ENCODE measurements at places on chromosomes 7 and 10. TPM values are rescaled to one million over a fixed set of nuclear protein-coding genes. Genes with fewer than 3 reads are reported as not detected.

DNA sequence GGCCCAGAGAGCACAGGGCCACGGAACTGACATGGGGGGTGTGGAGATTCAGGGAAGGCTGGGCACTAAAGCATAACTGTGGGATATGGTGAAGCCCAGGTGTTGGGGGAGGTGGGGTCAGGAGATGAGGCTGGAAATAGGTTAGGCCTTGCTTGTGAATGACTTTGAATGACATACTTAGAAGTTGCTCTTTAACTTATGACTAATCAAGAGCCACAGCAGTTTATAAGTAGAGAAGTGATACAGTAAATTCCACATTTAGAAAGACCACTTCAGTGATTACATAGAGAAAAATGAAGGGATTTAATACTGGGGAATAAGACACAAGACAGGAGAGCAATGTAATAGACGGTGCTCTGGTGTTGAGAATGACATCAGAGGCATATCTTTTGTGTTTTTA, 120.8 kb upstream of the SEC61G start:
- DNase-seq: no peak

Gene GSDME
- 3.5 TPM for total RNA-seq

- DNase-seq: no peak
Measured at GRCh38 chr10:23196915-23197314, 4.8 kb downstream of the PTF1A start.

DNA sequence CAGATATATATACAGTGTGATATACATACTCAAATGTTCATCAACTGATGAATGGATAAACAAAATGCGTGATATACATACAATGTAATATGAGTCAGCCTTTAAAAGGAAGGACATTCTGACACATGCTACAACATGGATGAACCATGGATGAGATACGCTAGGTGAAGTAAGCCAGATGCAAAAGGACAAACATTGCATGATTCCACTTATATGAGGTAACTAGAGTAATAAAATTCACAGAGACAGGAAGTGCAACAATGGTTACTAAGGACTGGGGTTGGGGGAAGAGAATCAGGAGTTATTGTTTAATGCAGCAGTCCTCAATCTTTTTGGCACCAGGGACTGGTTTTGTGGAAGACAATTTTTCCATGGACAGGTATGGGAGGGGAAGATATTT, 47.3 kb upstream of the PIK3AP1 start:
- DNase-seq: no peak

DNA sequence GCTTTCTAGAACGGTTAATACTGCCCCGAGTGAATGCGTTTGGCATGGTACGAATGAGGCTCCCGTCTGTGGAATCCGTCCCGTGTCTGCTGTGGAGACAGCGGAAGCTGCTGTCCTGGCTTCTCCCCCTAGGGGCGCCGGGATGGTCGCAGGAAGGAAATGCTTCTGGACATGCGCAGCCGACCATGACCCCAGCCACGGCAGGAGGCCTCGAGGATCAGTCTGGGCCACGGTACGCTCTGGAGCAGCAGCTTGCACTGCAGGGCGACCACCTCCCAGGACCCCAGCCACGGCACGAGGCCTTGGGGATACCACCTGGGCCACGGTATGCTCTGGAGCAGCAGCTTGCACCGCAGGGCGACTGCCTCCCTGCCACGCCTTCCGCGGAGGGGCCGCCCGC, 107.9 kb downstream of the CYTH3 start:
- DNase-seq: peak; percentile 59

Gene CCDC3
- 3.7 TPM for total RNA-seq

- no peak for DNase-seq
Measured at GRCh38 chr10:25383686-25384085, 208.9 kb downstream of the GPR158 start.

- no peak for DNase-seq
Measured at GRCh38 chr7:69363136-69363535, 235.1 kb upstream of the AUTS2 start.

- DNase-seq: no peak
Measured at GRCh38 chr7:50284296-50284695, 20.2 kb upstream of the IKZF1 start.

Gene CYP3A4
- 0.70 TPM for total RNA-seq

GRCh38 chr10:33441561-33441960, 107.1 kb upstream of the NRP1 start:
- DNase-seq: no peak

DNA sequence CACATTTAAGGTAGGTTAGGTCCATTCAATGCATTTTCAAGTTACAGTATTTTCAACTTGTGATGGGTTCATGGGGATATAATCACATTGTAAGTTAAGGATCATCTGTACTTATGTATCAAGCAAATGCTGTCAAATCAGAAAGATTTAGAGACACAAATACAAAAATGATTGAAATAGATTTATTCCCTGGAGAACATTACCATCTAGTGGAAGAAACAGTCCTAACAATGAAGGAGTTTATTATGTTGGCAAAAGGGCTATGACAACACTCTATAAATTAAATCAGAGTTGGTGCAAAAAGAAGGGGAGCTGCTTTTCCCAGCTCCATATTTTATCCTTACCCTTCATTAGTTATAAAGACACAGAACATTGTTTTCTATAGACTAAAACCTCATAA, 69.0 kb downstream of the PRSS58 start:
- no peak for DNase-seq

Gene SPACDR
- total RNA-seq: 0.81 TPM

DNA sequence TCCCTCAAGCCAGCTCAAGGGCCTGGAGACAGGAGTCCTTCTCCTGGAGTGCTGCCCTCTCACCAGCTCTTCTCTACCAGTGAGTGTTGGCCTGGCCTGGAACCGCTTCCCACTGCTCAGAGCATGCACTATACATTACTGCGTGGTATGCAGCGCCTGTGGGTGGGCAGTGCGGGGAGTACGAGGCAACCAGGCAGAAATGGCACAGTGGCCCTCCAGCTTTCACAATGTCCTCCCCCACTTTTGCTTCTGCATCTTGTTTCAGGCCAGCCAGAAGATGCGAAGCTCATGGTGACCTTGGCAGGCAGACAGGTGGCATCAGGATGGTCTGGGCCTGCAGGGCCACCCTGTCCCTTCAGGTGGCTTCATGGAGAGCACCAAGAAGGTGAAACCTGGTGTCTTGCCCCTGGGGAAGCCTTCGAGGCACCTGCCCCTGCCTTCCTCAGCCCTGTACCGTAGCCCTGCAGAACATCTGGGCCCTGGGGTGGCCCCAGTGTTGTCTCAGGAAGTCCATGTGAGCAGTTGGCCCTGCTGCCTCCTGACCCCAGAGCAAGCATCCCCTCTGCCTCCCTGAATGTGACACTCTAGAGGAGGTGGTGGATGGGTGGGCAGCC, 35.8 kb downstream of the RASGEF1A start:
- DNase-seq: peak; percentile 22

- DNase-seq: no peak
Measured at GRCh38 chr7:115728518-115728917, 302.0 kb downstream of the TFEC start.

Measured in Right ventricle myocardium superior (tissue), 1 donor.